Activated T-helper 2 cell treated with anti-CD3 and anti-CD28 coated beads, Interferon-gamma antibody, Interleukin-2, Interleukin-4, amounts not matched to agents 10 μg/mL and 5 μg/mL and 100 μg/mL, durations not matched to agents 14 hours and 24 hours and 36 hours (primary cell): ENCODE measurements at places on chromosomes 1 and 21. TPM values are rescaled to one million over a fixed set of nuclear protein-coding genes. Genes with fewer than 3 reads are reported as not detected.

DNA sequence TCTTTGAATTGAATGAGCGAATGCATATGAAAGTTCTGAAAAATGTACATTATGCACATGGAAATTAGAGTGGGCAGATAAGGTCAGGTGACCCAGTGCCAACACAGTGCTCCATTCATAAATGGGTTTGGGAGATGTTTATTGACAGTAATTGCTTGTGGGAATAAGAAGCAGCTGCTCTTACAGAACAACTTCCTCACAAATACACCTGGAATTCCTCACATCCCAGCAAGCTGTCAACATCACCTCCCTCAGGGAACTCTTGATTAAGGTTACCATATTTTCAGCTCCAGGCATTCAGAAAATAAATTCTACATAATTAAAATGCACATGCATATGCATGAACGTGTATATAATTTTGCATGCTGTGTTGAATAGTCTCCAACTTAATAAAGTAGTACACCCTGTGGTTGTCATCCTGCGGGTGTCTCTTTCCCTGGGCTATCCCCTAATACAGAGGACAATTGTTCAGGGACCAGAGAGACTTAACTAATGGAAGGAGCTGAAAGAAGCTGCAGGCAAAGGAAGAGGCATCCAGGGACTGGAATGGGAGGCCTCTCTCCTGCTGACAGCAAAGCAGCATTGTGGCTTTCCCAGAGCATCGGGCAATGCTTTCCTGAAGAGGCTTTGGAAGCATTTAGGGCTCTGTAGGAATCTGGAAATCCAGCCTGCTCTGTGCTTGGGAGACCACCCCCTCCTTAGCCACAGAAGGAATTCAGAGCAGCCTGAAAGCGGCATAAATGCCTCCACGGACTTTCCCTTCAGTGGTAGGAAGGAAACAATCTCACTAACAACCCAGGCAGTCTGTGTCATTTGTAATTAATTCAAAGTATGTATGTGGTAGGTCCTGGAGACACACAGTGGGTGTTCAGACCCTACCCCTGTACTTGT is 55.2 kb upstream of the GNG12 start:
- peaks cover 10% of the 10 kb centered on the region for H3K4me1 ChIP-seq
- H3K27ac ChIP-seq: no peak overlapping the region
- H3K36me3 ChIP-seq: no peaks in the 10 kb centered on the region
- no peak overlapping the region for H3K4me3 ChIP-seq
- no peak for DNase-seq

GRCh38 chr1:170698301-170699275 is 34.7 kb downstream of the PRRX1 start:
- no peak overlapping the region for H3K4me3 ChIP-seq
- no peak overlapping the region for H3K27ac ChIP-seq
- H3K4me1 ChIP-seq: no peaks in the 10 kb centered on the region

The SIKE1 gene
- 57.6 and 64.2 TPM in 2 replicates for total RNA-seq

The FCAMR gene
- not detected in 2 replicates for total RNA-seq
